ENCODE measurements at places on chromosomes 1 and 21. TPM values are rescaled to one million over a fixed set of nuclear protein-coding genes. Genes with fewer than 3 reads are reported as not detected.

- no peak for DNase-seq
These were observed 113.7 kb downstream of the FAF1 start for GRCh38 chr1:50846224-50846839.

MRTO4 gene
- total RNA-seq, result 51.9 TPM

RER1 gene
- total RNA-seq, result 62.5 TPM

PPP1R15B gene
- 34.5 TPM for total RNA-seq

KIAA0040 gene
- not detected for total RNA-seq

MEF2D gene
- 14.6 TPM for total RNA-seq

DNA sequence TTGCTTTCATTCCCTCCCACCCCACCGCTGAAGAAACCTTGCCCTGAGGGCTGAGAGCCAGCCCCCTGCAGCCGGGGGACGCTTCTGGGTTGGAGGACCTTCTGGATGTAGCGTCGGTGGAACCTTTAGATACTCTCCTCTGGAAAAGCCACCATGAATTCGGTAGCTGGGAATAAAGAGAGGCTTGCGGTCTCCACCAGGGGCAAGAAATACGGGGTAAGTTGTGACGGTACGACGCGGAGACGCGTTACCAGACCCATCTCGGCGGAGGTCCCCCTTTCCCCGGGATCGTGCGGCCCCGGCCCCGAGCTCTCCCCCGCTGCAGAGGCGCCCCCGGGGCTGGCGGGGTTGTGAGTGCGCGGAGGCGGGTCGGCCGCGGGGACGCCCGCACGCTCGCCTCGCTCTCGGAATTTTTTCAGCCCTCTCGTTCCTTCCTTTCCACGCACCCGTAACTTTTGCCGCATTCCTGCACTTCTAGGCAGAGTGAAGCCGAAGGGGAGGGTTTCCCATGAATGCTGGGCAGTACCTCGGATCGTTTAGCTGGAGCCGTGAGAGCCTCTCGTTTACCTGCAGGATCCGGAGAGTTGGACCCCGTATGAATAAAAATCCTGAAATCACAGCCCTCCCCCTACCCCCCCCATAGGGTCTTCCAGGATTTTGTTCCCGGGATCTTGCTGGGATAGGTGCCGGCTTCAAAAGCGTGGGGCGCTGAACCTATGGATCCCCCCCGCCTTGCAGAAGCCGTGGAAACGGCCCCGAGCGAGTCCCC, 671 bp downstream of the KIF26B start:
- DNase-seq, result no peak

SPRR2E gene
- total RNA-seq, result not detected

DNA sequence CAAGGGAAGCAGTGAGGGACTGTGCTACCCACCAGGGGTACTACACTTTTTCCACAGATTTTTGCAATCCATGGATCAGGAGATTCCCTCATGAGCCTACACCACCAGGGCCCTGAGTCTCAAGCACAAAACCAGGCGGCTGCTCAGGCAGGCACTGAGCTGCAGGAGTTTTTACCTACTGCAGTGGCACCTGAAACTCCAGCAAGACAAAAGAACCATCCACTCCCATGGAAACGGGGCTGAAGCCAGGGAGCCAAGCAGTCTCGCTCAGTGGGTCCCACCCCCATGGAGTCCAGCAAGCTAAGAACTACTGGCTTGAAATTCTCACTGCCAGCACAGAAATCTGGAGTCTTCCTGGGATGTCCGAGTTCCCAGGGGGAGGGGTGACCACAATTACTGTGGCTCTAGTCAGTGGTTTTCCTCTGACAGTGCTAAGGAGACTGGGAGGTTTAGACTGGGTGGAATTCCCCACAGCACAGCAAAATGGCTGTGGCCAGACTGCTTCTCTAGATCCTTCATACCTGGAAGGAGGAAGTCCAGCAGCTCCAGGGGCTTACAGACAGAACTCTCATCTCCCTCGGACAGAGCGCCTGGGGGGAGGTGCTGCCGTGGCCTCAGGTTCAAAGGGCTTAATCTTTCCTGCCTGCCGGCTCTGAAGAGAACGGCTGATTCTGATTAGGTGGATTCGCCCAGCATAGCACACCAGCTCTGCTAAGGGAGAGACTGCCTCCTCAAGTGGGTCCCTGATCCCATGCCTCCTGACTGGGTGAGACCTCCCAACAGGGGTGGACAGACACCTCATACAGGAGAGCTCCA, 437.8 kb downstream of the LTN1 start:
- peak; percentile 82 for DNase-seq

DNA sequence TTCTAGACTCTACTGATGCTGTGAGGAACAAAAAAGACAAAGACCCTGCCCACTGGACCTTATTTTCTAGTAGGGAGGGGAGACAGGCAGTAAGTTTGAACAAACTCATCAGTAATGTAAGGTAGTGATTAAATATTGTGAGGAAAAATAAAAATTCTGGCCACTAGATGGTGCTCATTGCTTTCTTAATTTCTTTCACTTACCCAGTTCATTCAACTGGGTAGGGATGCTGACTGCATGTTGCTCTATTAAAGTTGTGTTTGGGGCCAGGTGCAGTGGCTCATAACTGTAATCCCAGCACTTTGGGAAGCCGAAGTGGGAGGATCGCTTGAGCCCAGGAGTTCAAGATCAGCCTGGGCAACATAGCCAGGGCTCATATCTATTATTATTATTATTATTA, 6.3 kb upstream of the KYAT3 start:
- DNase-seq, result peak; percentile 57

ESPN gene
- 4.0 TPM for total RNA-seq

DNA sequence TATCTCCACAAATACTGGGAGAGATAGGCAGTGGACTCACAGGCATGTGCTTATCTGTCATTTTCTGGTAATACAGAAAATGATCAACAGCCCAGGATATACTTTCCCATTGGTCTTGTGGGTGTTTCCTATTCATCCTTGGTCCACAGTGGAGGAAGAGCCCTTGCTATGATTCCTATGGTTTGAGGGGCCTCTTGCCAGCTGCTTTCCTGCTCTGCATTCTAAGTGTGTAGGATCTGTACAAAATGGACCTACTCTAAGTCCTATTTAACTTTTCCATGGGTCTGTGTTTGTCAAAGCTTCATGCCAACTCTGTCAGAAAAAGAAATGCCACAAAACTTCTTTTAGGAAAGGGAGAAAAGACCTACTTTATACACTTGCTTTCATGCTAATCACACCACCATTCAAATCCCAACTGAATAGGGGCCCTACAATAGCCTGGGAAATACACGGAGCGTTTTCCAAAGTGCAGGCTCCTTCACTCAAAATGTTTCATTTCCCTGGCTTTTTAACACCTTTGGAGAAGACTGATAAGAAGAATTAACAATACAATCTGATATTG, 16.4 kb downstream of the PLPP3 start:
- DNase-seq, result no peak

DNA sequence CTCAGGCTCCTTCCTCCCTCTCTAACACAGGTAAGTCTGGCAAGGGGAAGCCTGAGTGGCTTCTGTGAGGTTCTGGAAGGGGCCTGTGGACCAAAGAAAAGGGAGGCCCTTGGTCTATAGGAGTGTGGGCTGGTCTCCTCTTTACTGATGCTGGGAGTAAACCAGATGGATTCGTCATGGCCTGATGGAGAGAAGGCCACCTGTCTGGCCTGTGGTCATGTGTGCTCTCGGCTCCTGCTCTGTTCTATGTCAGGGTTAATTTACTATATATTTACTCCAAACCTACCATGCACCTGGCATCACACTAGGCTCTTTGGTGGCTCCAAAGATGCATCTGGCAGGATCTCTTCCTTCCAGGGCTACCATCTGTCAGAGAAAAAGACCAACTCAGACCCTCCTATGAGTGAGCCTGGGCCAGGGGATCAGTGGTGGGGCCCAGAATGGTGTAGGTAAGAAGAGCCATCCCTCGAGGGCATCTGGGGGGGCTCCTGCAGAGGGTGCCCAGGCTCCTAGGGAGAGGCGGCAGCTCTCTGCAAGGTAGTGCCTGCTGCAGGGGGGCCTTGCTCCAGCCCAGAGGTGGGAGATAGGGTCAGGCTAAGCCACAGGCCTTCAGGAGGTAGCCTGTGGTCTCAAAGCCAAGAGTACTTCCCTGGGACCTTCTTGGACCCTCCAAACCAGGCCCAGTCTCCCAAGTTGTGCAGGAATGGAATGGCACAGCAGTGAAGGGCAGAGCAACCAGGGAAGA, 68.2 kb upstream of the SELENON start:
- DNase-seq, result no peak

GRCh38 chr1:193754732-193755427, 568.5 kb upstream of the B3GALT2 start:
- peak; percentile 9 for DNase-seq

- peak; percentile 15 for DNase-seq
These were observed 8.5 kb upstream of the BSND start for GRCh38 chr1:54989968-54990810.

DNA sequence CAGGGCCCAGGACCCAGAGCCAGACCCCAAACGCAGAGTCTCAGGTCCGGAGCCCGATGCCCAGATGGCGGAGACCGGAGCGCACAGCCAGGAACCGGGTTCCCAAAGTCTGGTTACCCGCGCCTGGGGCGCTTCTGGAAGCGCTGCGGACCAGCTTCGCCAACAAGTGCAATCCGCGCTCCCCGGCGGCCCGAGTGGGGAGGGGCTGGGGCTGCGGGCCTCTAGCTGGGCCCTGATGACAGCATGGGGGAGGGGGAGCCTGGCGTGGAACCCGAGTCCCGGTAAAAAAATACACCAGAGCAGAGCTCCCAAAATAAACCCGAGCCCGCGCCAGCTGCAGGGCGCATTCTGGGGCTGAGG, 494 bp downstream of the NT5C1A start:
- no peak for DNase-seq

Data from A172 (cell line).